ENCODE measurements at places on chromosomes 4 and X.

- no peak for DNase-seq
Measured at GRCh38 chr4:68874507-68874906, 58.7 kb downstream of the UGT2B10 start.

DNA sequence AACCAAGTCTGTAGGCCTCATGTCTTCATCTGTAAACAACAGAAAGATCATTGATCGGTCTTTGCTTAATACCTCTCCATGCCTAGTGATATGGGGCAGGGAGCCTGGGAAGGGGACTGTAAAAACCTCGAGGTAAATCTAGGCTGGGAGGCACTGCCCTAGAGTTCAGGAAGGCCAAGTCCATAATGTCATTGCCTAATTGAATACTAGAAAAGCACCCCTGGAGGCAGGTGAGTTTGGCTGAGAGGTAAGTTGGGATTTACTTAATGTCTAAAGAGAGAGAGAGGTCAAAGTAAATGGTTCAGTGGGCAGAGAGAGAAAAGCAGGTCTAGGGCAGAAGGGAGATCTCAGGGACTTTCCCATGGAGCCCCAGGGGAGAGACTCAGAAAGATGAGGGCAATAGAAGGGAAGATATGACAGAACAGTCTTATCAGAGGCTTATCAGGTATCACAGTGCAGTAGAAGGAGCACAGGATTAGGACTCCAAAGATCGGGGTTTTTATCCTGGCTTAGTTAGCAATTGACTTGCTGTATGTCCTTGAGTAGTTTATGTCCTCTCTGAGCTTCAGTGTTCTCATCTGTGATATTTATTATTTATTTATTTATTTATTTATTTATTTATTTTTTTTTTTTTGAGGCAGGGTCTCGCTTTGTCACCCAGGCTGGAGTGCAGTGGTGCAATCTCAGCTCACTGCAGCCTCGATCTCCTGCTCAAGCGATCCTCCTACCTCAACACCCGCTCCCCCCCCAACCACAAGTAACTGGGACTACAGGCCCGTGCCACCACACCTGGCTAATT lies 85.2 kb downstream of the SLC16A2 start:
- DNase-seq, result no peak

DNA sequence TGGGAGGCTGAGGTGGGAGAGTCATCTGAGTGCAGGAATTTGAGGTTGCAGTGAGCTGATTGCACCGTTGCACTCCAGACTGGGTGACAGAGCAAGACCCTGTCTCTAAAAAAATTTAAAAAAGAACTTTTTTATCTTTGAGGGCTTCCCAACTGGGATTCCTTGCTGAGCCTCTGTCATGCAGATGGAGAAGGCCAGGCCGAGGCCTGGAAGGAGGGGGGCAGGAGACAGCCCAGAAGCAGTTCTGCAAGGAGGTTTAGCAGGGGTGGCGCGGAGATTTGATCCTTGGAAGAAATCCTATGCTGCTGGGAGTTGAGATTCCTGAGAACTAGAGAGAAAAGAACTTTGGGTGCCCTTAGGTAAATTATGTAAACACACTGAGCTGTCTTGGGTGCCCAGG lies 2.5 kb upstream of the ARSD start:
- no peak for DNase-seq

- DNase-seq, result no peak
Measured at GRCh38 chr4:8297141-8297601, 27.6 kb downstream of the HTRA3 start.

- DNase-seq, result no peak
Measured at GRCh38 chr4:17583276-17583675, 6.3 kb downstream of the LAP3 start.

GRCh38 chr4:85787133-85787532 lies 312.2 kb downstream of the ARHGAP24 start:
- DNase-seq, result no peak

GRCh38 chr4:52914051-52914605 lies 52.0 kb downstream of the RASL11B start:
- no peak for DNase-seq

DNA sequence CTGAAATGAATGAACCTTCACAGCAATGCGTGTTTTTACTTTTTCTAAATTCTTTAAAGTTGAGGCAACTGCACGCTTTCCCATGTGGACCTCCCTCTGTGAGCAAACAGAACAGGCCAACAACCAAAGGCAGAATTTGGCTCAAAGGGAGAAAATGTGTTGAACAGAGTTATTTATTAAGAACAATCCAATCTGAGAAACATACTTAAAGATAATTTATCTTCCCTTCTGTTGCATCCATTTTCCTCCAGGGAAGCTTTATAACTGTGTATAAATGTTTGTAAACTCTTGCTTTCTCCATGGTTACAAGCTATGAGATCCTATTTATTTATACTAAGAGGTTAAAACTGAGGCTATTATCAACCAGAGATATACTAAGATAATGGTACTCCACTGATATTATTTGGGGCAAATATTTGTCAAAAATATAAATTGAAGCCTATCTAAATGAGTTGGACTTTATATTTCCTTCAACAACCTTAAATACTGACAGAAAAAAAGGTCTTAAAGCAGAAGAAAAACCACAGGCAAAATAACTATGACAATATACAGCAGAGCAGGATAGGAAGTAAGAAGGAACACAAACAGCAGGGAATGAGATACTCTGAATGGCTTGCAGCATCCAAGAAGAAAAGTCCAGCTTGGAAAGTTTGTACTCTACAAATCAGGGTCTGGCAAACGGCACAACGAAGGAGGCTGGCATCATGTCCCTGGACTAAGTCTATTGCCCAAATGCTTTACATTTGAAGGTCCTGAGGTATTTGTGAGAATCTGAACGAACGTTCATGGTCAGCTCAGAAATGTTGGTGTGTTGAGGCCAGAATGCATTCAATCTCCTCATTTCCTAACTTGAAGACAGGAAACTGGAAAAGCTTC lies 663.2 kb upstream of the INTU start:
- no peak for DNase-seq

All from ACHN (cell line).